ENCODE measurements at places on chromosomes 6 and 20.
A peak's percentile ranks its signal among the peaks of the same experiment; 100 is the strongest.

DNA sequence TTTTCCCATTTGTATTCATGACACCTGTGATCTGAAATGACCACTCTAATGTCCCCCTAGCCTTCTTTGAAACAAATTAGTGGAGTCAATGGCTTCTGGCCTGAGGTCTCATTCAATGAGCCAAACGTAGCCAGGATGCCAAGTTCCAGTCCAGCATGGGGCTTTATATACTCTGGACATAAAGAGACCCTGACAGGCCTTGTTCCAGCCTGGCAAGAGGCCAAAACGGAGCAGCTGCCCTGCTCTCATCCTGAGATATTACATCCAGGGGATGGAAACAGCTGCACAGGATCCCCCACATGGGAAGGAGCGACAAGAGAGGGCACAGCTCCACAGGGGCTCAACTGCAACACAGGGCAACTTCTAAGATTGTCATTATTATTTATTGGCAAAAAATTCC, 437.8 kb downstream of the CDH26 start:
- DNase-seq = no peak

- no peak for DNase-seq
Measured at GRCh38 chr6:56026455-56027180, 151.2 kb upstream of the BMP5 start.

GRCh38 chr6:139250296-139251044, 41.3 kb downstream of the TXLNB start:
- DNase-seq = peak; percentile 38

DNA sequence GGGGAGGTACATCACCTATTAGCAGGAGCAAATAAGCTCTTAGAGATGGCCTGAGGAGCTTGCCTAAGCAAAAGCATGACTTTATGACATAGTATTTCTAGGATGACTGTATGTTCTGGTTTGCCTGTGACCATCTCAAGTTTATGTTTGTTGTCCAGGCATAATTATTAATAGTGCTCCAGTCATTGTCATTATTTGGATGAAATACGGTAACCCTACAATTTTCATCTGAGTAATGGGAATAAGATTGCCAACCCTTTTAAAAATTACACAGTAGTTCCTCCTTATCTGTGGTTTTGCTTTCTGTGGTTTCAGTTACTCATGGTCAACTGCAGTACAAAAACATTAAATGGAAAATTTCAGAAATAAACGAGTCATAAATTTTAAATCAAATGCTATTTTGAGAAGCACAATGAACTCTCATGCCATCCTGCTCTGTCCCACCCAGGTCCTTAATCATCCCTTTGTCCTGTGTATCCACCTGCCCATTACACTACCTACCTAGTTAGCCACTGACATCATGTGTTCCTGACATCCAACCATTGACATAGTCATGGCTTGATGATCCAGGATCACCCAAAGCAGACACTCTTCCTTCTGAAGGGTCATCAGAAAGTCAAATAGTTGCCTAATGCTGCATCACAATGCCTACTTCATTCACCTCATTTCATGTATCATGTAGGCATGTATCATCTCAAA, 27.0 kb upstream of the TFB1M start:
- no peak for DNase-seq

GRCh38 chr20:49230021-49230420, 10.8 kb downstream of the DDX27 start:
- DNase-seq = no peak

- no peak for DNase-seq
Measured at GRCh38 chr20:26208296-26209091, 511.8 kb upstream of the ZNF337 start.

DNA sequence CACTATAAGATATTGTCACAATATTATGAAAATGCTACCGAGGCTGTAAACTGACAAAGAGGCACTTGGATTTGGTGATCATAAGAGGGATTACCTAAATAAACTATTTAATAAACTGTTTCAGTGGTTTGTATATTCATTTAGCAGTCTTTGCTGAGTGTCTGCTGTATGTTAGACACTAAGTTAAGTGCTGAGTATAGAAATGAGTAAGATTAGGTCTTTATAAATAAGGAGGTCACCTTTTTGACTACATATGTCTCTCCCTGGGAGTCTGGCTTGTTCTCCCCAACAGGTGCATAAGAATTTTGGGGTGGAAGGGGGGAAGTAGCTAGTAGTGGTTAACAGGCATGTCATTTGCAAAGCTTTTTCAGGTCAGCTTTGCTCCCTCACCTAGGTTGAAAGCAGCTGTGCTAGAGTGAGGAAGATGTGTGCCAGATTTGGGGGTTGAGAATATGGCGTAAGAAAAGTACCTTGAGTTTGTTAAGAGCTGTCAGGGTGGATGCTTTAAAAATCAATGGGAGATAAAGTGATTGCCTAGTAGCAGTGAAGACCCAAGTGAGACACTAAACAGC, 246.3 kb downstream of the ZFAND3 start:
- no peak for DNase-seq

DNA sequence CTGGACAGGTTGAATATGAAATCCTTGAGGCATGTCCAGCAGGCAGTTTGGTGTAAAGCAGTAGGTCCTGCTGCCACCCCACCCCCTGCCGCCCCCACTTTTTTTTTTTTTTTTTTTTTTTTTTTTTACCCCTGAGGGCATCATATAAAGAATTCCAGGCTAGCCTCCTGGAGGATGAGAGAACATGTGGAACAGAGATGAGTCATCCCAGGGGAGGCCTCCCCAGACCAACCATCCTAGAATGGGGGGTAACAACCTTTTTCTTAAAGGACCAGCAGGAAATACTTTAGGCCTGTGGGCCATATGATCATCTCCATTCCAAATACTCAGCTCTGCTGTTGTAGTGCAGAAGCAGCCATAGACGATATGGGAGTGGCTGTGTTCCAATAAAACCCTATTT, 170.9 kb downstream of the GJA10 start:
- no peak for DNase-seq

DNA sequence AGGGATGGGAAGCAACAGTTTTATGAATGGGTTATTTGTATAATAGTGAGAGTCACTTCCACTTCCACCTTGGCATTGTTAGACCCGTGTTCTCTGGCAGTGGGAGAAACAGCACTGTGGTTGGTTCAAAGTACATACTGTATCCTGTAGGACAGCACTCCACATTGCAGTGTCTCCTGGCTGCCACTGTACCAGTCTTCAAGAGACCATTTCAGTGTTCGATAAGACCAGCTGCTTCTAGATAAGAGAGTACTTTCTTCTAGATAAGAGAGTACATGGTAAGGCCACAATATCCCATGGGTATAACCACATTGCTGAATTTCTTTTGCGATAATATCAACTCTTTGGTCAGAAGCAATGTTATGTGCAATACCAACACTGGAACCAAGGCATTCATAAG, 28.8 kb downstream of the FITM2 start:
- no peak for DNase-seq

DNA sequence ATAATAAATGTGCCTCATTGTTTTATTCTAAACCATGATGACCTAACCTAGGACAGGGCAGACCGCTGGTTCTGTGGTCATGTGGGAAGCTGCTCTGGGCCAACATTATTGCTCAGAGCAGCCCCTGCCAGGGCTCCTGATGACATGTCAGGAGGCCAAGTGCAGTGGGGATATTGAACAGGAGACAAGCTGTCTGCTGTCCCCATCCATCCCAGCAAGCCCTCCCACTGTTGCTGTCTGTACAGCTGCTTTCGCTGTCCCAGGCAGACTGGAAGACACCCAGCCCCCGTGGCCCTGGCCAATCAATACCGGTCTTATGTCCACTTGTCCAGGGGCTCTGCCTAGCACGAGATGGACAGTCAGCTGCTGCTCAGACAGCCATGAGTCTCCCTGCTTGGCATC, 43.2 kb upstream of the FNDC1 start:
- no peak for DNase-seq

DNA sequence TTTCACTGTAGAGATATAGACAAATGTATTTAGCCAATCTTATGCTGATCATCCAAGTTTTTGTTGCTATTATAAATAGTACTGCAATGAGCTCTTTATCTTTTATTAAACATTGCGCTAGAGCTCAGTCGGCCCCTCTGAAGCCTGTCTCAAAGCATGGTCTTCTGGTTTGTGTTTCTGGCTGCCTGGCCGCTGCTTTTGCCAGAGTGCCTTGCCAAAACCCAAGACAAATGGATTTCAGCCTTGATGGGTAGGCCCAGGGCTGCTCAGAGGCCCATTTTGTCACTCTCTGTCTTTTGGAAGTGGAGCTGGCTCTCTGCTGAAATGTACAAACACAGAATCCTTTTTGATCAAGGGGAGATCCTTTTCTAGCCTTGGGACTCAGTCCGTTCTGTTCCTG, 102.9 kb upstream of the KCNG1 start:
- no peak for DNase-seq

GRCh38 chr20:37237656-37238055, 24.0 kb downstream of the GHRH start:
- DNase-seq = no peak

DNA sequence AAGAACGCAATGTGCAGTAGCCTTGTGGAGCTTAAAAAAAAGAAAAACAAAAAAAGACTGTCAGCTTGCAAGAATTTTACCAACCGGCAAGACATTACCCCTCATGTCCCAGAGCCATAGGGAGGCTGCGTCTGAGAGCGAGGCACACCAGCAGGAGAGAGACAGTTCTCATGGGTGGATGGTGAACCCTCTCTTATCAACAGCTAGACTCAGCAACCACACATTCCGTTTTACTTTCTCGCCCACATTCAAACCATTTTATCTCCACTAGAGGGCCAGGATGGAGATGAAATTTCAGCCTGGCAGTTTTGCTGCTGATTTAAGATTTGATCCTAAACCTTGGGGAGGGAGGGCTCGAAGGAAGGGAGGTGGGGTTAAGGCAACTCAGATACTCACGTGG, 247.0 kb downstream of the ATXN1 start:
- no peak for DNase-seq

GRCh38 chr6:34525431-34526175, 30.5 kb downstream of the SPDEF start:
- no peak for DNase-seq

GRCh38 chr6:161210857-161211256, 63.0 kb downstream of the AGPAT4 start:
- no peak for DNase-seq

GRCh38 chr6:150783813-150784212, 81.7 kb upstream of the MTHFD1L start:
- DNase-seq = no peak

GRCh38 chr6:64547594-64548268, 912.1 kb downstream of the PHF3 start:
- no peak for DNase-seq

DNA sequence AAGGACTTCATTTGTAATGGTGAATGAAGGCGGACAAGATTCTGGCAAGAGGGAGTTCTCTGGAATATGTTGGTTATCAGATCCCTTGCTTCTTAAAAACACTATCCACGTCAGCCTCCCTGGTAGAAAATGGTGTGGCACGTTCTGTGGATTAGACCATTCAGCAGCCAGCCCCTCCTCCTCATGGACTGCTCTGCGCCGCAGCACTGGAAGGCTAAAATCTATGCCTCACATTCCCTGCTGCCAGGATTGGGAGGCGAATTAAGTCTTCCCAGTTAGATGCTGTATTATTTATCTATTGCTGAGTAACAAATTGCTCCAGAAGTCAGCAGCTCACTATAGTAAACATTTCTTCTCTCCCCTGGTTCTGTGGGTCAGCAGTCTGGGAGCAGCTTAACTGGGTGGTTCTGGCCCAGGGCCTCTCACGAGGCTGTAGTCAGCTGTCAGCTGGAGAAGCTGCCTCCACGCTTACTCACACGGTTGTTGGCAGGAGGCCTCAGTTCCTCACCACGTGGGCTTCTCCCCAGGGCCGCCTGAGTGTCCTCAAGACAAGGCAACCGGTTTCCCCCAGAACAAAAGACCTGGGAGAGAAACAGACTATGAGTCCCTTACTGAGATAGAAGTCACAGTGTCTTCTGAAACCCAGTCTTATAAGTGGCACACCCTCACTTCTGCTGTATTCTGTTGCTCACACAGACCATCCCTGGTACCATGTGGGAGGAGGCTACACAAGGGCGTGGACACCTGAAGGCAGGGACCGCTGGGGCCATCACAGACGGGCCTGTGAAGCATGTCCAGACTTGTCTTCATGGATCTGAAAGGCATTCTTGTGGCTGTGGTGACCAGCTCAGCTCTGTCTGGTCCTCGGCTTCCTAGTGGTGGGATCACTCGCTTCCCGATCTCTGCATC, 101.0 kb downstream of the NRN1 start:
- DNase-seq = no peak

DNA sequence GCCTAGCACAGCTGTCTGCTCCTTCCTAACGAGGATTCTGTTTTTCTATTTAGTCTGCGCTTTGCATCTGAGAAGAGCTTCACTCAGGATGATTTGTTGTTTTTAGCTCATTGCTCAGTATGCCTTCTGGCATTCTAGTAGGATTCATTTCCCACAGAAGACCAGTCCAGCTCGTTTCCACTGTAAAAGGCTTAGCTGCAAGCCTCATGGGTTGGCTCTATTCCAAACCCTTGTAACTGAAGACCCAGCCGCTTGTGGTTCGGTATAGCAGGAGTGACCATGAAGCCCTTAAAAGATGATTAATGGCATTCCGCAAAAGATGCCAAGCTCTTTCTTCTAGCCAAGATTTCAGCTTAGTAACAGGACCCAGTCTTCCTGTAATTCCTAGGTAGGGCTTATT, 7.2 kb downstream of the ADGRF1 start:
- DNase-seq = no peak

DNA sequence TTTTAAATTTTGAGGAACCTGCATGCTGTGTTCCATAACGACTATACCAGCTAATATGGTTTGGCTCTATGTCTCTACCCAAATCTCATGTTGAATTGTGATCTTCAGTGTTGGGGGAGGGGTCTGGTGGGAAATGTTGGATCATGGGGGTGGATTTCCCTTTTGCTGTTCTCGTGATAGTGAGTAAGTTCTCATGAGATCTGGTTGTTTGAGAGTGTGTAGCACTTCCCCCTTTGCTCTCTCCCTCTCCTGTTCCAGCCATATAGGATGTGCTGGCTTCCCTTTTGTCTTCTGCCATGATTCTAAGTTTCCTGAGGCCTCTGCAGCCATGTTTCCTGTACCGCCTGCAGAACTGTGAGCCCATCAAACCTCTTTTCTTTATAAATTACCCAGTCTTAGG, 61.8 kb upstream of the NEDD9 start:
- DNase-seq = no peak

GRCh38 chr6:71879016-71879415, 7.3 kb upstream of the RIMS1 start:
- no peak for DNase-seq

DNA sequence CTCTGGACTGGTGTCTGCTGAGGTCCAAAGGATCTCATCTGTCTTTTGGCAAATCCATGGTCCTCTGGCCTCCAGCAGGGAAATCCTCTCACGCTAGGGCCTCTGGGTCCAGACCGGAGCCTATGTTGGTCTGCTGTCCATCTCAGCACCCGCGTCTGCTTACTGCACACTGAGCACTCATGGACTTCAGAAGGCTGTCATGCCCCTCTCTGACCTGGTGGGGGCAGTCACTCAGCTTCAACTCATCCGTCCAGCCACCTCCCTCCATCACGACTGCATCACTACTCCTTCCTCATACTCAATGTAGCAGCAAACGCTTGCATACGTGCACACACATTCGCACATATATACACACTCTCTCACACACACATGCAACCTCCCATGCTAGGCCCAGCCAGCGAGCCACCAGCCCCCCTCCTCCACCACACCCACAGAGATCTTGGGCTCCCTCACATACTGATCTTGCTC, 33.3 kb downstream of the GABRR2 start:
- peak; percentile 56 for DNase-seq
